ENCODE measurements at places on chromosomes 3 and 15.

DNA sequence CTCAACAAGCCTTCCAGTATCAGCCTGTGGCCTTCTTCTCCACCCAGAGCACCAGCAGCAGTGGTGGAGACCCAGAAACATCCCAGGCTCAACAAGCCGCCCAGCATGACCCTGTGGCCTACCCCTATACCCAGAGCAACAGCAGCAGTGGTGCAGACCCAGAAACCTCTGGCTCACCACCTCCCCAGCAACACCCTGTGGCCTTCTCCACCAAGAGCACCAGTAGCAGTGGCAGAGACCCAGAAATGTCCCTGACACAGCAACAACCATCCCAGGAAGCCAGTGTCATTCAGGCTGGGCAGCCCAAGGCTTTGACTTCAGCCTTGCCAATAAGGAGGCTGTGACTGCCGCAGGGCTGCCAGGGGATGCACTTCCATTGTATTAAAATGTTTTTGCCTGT is 16.3 kb upstream of the EMC3 start:
- no peak for DNase-seq

DNA sequence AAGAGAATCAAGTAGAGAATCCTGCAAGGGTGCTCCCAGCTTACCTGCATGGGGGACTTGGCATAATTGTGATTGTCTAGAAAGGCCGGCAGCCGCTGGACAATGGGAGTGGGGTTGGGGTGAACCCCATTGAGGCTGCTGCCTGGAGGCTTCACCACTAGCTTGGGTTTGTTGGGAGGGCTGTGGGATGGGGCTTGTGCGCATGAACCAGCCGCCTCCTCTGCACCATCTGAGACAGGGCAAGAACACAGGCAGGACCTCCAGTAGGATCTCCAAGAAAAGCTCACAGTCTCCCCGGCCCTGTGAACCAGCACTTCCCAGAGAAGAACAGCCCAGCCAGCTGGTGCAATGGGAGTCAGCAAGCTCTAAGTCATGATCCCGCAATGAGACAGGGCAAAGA is 39.8 kb downstream of the SEMA3G start:
- no peak for DNase-seq

GRCh38 chr15:85030301-85030929 is 48.8 kb downstream of the PDE8A start:
- no peak for DNase-seq

- DNase-seq: no peak
Measured at GRCh38 chr15:39290711-39291435, 290.0 kb upstream of the THBS1 start.

DNA sequence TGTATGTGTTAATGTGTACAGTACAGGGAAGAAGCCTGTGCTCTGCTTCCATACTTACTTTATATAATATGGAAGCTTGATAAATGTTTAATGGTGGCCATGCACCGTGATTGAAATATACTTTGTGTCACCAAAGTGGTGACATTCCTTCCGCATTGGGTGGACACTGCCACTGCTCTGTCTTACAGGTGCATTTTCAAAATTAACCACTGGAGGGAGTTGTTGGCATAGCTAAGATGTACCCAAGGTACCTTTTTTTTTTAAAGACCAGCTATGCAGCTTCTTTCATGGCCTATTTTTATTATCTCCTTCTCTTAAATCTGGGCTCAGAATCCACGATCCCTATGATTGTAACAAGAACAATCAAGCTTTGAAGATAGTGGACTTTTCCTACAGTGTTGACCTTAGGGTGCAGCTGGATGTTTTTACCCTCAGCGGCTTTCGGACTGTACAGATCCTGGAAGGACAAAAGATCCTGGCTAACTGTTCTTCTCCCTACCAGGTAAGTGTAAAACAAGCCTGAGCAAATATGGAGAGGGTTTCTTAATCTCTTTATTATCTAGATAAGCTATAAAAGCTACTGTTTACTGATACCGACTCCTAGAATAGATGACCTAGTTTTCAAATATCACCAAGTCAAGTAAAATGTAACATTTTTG is 21.6 kb upstream of the PAK6 start:
- peak; percentile 38 for DNase-seq

DNA sequence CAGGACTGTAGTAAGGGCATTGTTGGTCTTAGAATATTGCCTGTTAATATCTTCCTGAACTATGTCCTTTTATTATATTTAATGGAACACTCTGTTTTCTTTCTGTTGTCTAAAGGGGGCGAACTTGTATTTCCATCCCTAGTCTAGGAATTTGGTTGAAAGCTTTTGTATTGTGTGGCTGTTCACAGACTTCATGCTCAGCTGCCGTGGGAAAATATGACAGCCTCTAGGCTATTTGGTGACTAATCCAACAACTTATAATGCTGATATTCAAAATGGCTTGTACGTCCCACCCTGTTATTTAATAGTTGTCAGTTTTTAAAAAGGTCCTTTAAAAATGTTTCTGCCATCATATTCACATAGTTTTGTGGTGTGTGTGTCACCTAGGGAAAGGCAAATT is 202.6 kb downstream of the KLHL25 start:
- no peak for DNase-seq

DNA sequence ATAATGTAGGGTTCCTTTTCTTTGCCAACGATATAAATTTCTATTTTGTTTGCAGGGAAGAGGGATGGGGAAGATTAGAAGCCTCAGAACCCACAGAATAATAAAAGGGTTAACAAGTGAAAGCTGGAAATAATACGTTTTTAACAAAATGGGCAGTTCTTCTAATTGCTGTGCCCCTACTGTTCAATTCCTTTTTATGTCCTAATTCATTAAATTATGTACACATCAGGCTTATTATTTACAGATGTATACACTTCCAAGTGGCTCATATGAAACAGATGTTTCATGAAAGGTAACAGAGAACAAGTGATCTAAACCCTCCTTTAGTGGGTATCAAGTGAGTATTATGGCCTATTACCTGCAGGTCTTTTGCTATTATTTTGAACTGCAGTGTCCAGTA is 16.2 kb downstream of the RARB start:
- no peak for DNase-seq

DNA sequence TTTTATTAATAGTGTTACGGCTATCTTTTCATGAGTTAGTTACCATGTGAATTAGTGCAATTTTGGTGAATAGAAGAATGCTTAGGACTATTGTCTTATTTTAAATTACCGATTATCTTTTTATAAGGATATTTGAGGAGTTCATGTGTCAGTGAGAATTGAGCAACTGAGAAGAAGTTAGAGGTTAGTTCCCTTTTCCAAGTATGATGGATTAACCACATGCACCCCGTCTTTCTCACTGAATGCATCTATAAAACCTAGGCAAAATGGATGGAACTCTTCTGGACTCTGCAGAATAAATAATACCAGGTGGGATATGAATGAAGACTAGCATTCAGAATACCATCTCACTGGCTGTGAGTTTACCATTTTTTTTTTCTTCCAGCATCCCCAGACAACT is 74.3 kb downstream of the TCF12 start:
- DNase-seq: no peak

DNA sequence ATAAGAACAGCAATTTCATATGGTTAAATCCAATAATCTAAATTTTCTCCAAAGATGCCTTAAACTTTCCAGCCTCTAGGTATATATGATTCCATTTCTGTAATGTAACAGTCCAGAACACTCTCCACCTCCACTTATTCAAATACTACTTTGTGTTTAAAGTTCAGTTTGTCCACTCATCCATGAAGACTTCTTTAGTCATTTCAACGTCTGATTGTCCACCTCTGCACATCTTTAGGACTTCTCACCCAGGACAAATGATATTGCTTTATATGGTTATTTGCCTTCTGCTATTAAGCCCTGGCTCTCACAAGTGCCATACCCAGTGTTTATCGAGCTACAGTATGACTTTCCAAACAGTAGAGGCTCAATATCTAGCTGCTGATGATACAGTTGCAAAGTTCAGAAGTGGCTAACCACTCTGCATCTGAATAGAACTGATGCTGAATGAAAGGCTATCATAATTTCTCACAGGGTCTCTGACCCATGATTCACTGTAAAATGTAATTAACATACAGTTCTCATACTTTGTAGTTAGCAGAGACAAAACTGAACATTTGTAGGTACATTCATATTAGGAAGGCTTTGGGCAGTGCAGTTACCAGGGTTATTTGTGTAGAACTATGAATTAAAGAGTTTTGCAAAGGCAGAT is 93.7 kb upstream of the MBNL1 start:
- DNase-seq: no peak

DNA sequence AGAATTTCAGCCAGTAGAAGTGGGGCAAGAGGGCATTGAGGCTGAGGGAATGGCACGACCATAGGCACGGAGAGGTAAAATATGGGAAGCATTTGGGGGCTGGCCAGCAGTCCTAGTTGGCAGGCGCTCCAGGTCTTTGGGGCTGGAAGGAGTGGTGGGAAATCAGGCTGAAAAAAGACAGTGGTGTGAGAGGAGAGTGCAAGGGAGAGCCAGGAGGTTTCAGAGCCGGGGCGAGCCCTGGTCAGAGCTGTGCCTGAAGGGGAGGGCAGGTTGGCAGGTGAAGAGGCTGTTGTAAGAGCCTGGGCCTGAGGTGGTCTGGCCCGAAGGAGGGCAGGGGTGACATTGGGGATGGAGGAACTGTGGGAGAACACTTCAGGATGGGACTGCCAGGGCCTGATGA is 1.6 kb upstream of the IDH3A start:
- DNase-seq: no peak

DNA sequence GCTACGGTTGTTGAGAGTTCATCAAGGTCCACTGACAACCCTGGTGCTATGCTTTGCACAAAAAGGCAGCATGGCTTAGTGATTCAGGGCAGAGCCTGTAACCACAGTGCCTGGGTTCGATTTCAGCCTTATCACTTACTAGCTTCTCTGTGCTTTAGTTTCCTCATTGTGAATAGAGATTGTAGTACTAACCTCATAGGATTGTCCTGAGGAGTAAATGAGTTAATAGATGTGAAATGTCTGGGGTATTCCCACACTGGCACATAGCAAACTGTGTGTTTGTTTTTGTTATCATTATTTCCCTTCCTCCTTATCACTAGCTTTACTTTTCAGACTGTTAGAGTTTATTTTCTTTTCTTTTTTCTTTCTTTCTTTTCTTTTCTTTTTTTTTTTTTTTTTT is 16.3 kb downstream of the CRTAP start:
- no peak for DNase-seq

DNA sequence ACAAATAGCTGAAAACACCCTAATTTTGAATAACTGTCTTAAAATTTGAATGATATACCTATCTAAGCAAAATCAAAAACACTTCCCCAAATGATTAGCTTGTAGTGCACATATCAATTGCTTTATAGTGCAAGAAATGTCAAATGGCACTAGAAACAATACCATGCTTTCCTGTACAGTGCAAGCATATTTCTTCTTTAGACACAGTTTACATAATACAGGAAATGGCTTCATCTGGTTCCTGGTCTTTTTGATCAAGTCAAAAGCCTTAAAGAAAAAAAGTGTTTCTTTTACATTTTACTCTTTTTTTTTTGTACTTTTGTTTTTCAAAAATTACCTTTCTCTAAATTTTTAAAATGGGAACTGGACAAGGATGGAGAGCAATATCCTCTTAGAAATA is 352.1 kb downstream of the MECOM start:
- no peak for DNase-seq

DNA sequence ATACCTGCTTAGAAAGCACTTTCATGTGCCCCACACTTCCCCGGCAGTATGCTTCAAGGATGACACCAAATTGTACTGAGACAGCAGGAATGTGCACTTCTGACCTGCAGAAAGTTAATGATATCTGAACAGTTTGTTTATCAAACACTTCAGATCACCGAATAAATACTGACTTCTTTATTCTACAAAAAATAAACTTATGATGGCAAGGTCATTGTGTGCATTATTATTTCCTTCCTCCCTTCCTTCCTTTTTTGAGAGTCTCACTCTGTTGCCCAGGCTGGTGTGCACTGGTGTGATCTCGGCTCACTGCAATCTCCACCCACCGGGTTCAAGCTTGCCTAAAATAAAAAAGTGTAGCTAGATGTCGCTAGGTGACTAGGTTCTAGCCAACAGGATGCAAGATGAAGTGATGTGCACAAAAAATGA is 80.3 kb downstream of the FAIM start:
- no peak for DNase-seq

DNA sequence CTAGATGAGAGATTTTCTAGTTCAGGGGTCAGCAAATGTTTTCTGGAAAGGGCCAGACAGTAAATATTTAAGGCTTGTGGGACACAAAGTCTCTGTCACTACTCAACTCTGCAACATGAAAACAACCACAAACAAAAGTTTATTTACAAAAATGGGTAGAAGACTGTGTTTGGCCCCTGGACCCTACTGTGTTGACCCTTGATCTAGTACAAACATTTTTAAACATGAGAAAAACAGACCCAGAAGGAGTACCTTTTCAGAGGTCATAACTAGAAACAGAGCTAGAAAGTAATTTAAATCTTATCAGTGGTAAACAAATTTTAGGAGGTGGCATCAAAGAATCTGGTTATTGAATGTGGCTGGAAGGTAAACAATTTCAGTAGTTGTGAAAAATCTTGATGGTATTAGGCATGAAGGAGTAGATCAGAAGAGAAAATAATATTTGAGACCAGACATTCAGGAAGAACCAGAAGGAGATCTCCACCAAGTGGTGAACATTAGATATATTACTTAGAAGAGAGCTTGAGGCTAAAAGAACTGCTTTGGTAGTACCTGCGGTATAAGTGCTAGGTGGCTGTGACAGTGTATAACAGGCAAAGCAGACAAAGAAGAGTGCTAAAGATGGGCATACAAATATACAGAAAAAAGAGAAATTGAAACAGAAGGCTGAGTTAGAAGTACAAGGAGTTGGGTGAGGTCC is 101.7 kb downstream of the NR1I2 start:
- no peak for DNase-seq

DNA sequence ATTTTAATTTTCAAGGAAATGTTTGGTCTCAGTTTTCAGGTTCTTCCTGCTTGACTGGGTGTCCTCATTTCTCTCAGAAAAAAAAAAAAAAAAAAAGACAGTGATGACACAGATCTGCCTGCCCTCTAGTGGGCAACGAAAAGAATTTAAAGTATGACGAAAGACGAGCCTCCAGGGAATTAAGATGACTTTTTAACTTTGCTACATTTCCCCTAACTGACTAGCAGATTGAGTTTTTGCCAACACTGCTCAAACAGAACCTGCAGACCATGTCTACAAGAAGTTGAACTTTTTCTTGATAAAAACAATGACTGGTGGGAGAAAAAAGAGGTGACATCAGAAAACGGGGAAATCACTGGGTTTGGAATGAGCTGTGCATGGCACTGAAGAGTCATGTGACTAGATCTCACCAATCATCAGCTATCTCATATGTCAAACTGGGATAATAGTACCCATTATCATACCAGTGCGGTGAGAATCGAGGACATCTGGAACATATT is 40.8 kb downstream of the EOMES start:
- DNase-seq: peak; percentile 13

DNA sequence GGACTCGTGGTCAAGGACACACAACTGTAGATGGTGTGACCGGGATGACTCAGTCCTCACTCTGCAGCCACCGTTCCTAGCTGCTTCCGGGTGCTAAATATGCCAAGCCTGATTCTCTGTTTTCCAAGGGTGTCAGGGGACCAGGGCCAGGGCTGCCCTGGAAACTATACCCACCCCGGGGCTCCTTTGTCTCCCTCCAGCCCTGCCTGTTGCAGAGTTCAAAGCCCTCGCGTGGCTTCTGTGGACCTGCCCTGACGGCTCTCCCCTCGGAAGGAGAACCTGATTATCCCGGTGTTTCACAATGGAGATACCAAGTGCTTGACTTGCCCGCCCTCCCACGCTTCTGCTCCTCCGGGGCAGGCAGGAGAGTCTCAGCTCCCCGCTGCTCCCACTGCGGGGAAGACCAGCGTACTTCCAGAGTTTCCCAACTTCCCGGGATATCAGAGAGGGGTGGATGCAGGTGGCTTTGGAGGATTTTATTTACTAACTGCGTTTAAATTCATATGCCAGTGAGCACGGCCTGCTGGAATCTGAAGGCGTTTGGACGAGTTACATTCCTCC is 125.0 kb downstream of the ASB7 start:
- DNase-seq: no peak
